ENCODE measurements at places on chromosomes 4 and X. TPM values are rescaled to one million over a fixed set of nuclear protein-coding genes. Genes with fewer than 3 reads are reported as not detected.
A peak's percentile ranks its signal among the peaks of the same experiment; 100 is the strongest.

GRCh38 chr4:184384056-184384809 is 90.1 kb downstream of the IRF2 start:
- DNase-seq, result peak; percentile 78

DNA sequence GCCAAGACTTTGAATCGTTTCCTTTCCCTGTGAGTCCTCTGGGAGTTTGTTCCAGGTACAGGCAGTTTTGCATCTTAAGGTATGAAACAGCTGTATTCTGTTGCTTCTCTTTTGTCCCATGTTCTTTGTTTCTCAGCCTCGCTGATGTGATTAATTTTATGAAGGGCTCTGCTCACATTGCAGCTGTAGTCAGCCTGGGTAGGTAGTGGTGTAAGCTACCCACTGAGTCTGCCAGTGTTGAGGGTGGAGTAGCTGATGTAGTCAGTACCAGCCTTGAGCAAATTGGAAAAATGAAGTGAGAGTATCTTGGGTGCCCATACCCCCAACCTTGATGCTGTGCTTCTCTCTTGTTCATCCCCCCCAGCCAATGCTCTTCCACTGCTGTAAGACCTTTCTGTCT is 139.6 kb upstream of the SMIM31 start:
- DNase-seq, result no peak

ELOVL6 gene
- total RNA-seq, result 6.1 TPM

GRCh38 chrX:39636481-39636880 is 461.3 kb downstream of the BCOR start:
- no peak for DNase-seq

RADX gene
- total RNA-seq, result 2.4 TPM

GRCh38 chr4:148442832-148443511 is 758 bp upstream of the NR3C2 start:
- DNase-seq, result no peak

- DNase-seq, result no peak
Observed at GRCh38 chr4:39770969-39771724, 73.2 kb downstream of the UBE2K start.

BRS3 gene
- total RNA-seq, result not detected

DNA sequence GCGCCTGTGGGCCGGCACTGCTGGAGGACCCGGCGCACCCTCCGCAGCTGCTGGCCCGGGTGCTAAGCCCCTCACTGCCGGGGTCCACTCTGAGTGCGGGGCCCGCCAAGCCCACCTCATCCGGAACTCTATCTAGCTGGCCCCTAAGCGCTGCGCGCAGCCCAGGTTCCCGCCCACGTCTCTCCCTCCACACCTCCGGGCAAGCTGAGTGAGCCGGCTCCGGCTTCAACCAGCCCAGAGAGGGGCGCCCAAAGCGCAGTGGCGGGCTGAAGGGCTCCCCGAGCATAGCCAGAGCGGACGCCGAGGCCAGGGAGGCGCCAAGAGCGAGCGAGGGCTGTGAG is 75.2 kb downstream of the QDPR start:
- DNase-seq, result no peak

- peak; percentile 71 for DNase-seq
Observed at GRCh38 chrX:46865281-46865680, 28.4 kb downstream of the RP2 start.

DNA sequence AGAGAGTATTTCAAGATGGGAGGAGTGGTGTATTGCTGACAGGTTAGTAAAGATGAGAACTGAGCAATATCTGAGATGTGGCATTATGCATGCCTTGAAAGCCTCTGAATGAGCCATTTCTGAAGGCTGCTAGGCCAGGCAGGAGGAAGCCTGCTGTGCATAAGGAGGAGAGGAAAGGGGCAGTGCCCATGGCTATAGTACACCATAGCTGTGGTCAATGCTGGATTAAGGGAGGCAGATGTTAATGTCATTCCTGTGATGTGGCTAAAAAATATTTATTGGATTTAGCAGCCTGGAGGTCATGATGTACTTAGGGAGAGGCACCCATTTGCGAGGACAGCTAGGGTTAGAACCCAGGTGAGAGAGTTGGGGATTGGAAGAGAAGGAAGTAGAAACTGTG is 130.0 kb upstream of the LNX1 start:
- DNase-seq, result peak; percentile 50

DNA sequence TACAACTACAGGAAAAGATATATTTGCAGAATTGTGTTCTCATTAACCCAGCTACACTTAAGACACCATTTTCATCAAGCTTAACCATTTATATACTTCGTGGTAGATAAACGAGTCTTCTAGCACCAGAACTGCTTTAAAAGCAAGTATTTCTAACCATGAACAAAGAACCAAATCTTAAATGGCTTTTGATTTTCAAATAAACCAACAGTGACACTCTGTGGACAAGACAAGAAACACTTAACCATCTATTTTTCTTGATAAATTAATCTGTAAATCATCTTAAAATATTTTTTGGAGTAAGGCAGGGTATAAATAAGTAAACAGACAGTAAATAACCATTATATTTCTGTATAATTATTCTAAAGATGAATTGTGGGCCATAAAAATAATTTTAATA is 10.2 kb downstream of the BEND2 start:
- DNase-seq, result peak; percentile 3

ASB9 gene
- total RNA-seq, result 12.3 TPM

DNA sequence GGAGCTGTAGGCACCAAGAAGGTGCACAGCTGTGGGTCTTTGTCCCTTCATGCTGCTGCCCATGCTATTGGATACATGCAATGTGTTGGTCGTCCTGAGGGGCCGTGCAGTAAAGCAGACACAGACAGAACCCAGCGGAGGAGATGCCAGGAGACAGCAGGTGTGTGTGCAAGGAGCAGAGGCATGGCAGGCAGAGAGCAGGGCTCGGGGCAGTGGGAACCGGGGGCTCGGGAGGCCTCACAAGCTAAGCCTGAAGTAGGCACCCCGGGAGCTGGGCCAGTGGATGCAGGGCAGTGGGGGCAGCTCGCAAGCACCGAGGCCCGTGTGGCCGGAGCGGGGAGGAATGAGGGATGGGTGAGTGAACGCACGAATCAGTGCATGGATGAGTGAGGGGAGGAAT is 13.2 kb downstream of the HTRA3 start:
- no peak for DNase-seq

GRCh38 chrX:20354505-20354904 is 87.8 kb upstream of the RPS6KA3 start:
- no peak for DNase-seq

DNA sequence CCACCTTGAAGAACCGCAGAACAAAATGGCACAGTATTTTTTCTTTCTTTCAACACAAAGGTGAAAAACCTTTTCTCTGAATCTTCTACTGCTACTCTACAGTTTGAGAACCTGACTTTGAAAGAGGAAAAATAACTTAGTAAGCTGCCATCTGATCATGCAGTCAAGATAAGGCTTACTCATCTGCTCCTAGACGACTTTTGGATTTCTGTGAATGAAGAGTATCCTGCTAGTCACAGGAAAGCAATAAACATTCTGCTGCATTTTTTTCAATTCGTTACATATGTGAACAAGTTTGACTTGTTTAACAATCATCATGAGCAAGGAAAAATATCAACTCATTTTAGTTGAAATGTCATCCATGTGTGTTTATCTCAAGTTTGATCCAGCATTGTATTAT is 25.2 kb downstream of the TIGD2 start:
- DNase-seq, result peak; percentile 63

GAGE12D gene
- not detected for total RNA-seq

DNA sequence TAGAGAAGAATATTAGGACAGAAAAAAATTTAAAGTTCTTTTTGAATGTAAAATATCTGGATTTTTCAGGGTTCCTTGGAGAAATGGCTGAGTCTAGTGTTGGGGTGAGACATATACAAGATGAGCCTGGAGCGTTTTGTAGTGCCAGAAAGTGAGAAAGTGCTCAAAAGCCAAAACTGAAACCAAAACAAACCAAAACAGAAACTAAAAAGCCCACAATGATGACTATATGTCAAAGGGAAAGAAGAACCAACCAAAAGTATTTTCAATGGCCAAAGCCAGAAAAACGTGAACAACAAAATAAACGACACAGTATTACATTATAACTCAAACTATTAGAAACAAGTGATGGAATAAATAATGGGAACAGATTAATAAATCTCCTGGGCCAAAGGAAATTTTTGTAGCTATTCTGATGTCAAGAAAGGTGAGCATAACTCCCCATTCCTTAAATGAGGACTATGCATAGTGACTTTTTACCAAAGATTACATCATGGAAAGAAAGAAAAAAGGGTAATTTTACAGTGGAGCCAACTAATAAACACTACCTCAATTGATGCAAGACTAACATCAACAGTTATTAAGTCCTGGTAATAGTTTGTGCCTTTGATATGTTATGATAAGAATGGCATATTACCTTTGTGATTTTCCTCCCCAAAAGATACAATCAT is 1137.6 kb downstream of the C4orf33 start:
- peak; percentile 66 for DNase-seq

DNA sequence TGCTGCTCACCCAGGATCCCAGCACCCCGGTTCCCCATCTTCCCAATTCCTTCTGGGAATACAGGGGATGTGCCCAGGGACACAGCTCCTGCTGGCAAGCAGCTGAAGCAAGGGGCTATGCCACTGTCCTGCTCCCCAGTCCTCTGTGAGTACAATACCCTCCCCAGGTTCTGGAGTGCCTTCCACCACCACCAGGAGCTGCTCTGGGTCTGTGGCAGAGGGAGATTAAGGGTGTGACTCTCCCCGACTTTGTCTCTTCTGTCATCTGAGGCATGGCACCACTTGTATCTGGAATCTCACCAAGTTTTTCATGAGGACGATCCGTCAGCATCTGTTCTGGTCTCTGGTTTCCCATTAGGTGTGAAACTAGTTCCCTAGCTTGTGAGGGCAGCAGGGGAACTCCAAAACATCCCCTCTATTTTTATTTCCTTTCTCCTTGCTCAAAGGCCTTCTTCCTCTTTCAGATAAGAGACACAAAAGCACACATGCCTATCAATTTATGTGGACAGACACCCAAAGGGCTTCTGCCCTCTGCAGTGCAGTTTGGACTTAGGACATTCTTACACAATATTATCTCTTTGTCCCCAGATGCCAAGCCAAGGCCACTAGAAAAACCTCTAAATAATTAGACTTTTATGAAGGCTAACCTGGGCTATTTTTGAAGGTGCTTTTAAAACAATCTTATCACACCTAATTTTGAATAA is 26.8 kb downstream of the MGST2 start:
- DNase-seq, result peak; percentile 4

GRCh38 chr4:7006411-7006810 is 36.8 kb upstream of the TADA2B start:
- DNase-seq, result peak; percentile 65

DNA sequence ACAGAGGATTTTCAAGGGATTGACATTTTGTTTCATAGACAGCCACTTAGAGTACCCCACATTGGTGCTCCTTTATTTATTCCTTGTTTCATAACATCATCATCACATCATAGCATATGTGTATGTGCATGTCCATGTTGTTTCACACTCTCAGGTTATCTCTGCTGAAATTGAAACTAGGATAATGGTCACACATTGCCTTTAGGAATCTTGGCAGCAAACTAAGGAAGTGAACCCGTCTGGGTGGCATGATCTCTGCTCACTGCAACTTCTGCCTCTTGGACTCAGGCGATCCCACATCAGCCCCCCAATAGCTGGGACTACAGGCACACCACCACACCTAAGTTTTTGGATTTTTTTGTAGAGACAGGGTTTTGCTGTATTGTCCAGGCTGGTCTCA is 234.2 kb upstream of the ANKRD50 start:
- DNase-seq, result peak; percentile 28

GRCh38 chr4:81505726-81506125 is 34.0 kb upstream of the RASGEF1B start:
- DNase-seq, result no peak

PARM1 gene
- under 0.01 TPM for total RNA-seq

GRCh38 chrX:150005027-150005426 is 66.7 kb upstream of the EOLA2 start:
- DNase-seq, result no peak

NXF3 gene
- 0.10 TPM for total RNA-seq

GRCh38 chr4:108001540-108002135 is 11.9 kb downstream of the HADH start:
- DNase-seq, result peak; percentile 26

DNA sequence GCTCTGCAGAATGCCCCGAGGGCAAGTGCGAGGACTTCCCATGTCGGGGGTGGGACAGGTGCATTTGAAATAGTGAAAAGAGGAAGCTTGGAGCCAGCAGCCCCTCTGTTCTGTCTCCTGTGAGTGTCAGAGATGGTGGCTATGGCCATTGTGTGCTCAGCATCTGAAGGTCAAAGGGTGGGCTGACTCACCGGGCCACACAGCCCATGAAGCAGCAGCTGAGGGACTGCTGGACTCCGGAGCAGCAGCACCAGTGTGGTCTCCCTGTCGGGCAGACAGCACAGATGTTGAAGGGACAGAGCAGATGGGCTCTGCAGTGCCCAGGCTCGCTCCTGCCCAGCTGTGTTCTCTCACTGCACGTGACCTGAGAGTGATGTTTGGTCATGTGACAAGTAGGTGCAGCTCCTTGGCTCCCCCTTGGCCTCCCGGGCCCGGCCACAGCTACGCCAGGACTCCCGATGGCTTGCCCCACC is 53.5 kb downstream of the TBC1D14 start:
- DNase-seq, result peak; percentile 63

DNA sequence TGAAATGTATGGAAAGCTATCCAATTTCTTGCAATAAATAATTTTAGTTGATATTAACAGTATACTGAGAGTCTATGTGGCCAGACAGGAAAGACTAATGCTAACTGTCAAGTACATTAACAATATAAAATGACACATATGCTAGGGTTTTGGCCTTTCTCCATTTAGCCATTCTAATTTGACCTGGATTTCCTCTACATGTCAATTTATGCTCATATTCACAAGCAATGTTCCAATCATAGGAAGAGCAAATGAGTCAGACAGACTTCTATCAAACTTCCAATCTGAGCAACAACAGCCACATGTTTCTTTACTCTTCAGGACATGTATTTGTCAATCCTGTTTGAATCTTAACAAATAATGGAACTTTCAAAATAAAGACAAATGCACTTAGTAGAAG is 53.6 kb downstream of the CORIN start:
- no peak for DNase-seq

GRCh38 chrX:74421036-74421739 is at the start of gene SLC16A2:
Gene SLC16A2, plus strand, starts transcription at chrX:74421493. Its CDS starts 145 bp downstream, at chrX:74421638.
- DNase-seq, result peak; percentile 90

GRCh38 chr4:53208753-53209152 is 157.1 kb downstream of the SCFD2 start:
- peak; percentile 15 for DNase-seq

MAGEE2 gene
- total RNA-seq, result 0.12 TPM

- DNase-seq, result no peak
Observed at GRCh38 chr4:141540643-141541042, 95.7 kb upstream of the IL15 start.

QRFPR gene
- not detected for total RNA-seq

IRS4 gene
- total RNA-seq, result not detected

ITM2A gene
- total RNA-seq, result 0.12 TPM

- DNase-seq, result no peak
Observed at GRCh38 chr4:6557856-6558255, 17.1 kb upstream of the MAN2B2 start.

GRCh38 chr4:11480683-11481082 is 52.0 kb upstream of the HS3ST1 start:
- peak; percentile 39 for DNase-seq
